Hematopoietic multipotent progenitor cell treated with erythropoietin and hydrocortisone succinate and interleukin-3 and kit ligand, for 4 days (in vitro differentiated cells): ENCODE measurements at places on chromosomes 12 and 14.

GRCh38 chr12:47362126-47362705, 282.5 kb upstream of the AMIGO2 start:
- no peak for DNase-seq

DNA sequence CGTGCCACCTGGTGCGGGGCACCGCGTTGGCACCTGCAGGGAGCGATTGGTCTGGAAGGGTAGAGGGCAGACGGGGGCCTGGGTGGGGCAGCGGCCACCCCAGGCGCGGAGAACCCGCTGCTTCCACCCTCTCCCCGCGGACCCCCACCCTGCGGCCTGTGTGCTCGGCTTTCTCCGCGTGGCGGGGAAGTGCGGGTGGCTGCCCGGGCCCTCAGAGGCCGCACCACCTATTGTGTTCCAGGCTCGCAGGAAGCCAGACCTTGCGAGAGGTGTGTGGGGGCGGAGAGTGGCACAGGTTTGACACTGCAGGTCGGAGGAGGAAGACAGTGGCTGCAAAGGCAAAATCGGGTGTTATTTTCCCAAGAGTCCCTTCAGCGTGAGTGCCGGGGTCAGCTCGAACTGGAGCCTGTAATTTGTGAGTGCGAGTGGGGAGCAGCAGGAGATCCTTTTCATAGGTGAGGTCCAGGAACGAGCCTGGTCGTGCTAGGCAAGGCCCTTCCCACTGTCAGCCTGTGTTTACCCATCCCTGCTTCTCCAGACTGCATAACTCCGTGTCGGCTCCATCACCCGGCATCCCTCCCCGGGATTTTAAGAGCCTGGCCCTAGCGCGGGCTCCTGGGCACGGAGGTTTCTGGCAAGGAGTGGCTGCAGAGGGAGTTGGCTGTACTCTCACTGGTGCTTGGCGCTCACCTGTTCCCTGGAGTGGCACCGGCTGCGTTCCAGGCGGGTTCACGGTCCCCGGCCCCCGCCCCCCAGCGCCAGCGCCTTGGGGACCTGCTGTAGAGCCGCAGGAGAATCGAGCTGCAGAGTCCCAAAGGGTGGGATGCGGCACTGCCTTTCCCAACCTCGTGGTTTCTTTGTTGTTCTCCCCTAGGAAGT, 935 bp downstream of the TBC1D30 start:
- DNase-seq, result no peak

DNA sequence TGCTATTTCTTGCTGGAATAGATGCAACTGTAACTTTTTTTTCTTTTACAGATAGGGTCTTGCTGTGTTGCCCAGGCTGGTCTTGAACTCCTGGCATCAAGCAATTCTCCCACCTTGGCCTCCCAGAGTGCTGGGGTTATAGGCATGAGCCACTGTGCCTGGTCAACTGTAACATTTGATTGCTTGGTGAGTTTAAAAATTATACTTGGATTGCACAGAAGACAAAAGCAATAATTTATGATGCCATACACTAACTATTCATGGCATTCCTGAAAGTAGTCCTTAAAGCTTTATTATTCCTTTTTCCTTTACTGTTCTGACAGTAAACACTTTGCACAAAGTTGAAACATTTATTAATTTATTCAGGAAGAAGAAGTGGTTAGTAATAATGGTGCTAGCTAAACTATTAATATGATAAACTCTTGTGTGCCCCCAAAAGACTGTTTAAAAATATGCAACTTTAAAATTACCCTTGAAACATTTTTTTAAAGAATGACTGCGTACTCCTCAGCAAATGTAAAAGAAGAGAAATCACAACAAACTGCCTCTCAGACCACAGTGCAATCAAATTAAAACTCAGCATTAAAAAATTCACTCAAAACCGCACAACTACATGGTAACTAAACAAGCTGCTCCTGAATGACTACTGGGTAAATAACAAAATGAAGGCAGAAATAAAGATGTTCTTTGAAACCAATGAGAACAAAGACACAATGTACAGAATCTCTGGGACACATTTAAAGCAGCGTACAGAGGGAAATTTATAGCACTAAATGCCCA, 8.3 kb downstream of the PTPRB start:
- DNase-seq, result no peak

DNA sequence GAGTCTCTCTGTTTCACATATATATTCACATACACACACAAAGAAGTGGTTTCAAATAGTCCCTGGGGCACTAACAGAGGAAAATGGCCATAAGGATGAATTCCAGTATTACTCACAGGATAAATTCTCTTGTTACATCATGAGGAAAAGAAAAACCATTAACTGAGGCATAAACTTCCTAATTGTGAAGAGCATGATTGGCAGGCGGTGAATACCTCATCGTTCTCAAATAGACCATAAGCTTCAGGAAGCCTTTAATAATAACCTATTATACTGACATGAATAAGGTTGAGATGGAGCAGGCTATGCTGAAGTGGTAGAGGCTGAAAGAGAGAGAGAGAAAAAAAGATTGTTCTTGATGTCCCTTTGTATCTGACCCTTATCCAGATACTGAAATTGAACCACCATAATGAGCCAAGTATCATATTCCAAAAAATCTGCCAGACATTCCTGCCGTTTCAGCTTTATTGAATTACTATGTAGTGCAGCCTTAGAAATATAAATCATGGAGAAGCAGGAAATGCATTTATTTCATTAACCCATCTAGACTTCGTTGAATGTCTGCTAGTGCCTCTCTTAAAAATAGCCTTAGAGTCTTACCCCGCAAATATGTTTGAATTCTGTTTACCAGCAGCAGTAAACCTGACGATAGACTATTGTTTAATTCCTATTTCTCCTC, 86.8 kb downstream of the NUAK1 start:
- no peak for DNase-seq

- DNase-seq, result no peak
Observed at GRCh38 chr14:63292805-63293204, 25.9 kb downstream of the GPHB5 start.

DNA sequence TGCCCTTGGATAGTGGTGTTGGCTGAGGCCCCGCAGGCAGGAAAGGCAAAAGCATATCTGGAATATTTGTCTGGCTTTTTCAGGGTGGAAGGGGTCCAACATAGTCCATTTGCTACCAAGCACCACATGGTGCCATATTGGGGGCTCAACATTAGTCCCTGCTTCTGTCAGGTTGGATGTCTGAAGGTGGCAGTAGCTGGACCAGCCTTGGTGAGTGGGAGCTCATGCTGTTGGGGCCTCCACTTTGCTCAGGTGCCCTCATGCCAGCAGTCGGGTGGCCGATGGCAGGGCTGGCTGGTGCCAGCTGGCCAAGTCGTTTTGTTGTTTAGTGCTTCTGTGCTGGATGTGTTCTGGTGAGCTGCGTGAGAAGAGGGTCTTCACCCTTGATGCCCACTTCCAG, 135.3 kb downstream of the PAPOLA start:
- DNase-seq, result no peak
